ENCODE measurements at places on chromosomes 12 and 14.

DNA sequence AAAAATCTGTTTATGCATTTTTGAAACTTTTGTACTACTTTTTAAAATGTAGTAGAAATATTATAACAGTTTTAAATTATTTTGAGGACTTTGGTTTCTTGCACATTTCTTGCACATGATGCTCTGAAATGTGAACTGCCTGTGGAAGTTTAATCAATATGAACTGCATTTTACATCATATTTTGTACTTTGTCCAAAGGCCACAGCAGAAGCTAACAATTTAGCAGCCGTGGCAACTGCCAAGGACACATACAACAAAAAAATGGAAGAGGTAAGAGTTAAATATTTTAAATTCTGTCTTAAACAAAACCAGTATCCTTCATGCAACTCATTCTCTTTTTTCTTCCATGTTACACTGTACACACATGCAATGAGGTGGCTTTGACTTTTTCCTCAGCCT is 45.1 kb downstream of the SAV1 start:
- no peaks in the 10 kb centered on the region for H3K27me3 ChIP-seq
- H3K36me3 ChIP-seq, result no peaks in the 10 kb centered on the region
- DNase-seq, result no peak
- H3K4me1 ChIP-seq, result no peaks in the 10 kb centered on the region
- H3K27ac ChIP-seq, result no peak overlapping the region

- no peaks in the 10 kb centered on the region for H3K36me3 ChIP-seq
- H3K4me1 ChIP-seq, result peaks cover 6% of the 10 kb centered on the region
- no peak for DNase-seq
- H3K27ac ChIP-seq, result no peak overlapping the region
Measured at GRCh38 chr12:124881123-124881522, 17.5 kb upstream of the SCARB1 start.

- no peaks in the 10 kb centered on the region for H3K27me3 ChIP-seq
- no peak for DNase-seq
- H3K36me3 ChIP-seq, result no peaks in the 10 kb centered on the region
- H3K4me3 ChIP-seq, result no peak overlapping the region
- no peak overlapping the region for H3K27ac ChIP-seq
Measured at GRCh38 chr14:61033054-61033453, 52.0 kb downstream of the SLC38A6 start.

GRCh38 chr14:102822311-102822863 is 45.1 kb downstream of the TRAF3 start:
- no peak overlapping the region for H3K27ac ChIP-seq
- DNase-seq, result no peak
- H3K27me3 ChIP-seq, result no peaks in the 10 kb centered on the region
- H3K4me1 ChIP-seq, result peaks cover 28% of the 10 kb centered on the region

GRCh38 chr12:93121729-93122488 is 192.8 kb upstream of the EEA1 start:
- H3K27ac ChIP-seq, result no peak overlapping the region
- H3K4me1 ChIP-seq, result no peaks in the 10 kb centered on the region
- no peaks in the 10 kb centered on the region for H3K36me3 ChIP-seq
- no peaks in the 10 kb centered on the region for H3K27me3 ChIP-seq
- no peak for DNase-seq

DNA sequence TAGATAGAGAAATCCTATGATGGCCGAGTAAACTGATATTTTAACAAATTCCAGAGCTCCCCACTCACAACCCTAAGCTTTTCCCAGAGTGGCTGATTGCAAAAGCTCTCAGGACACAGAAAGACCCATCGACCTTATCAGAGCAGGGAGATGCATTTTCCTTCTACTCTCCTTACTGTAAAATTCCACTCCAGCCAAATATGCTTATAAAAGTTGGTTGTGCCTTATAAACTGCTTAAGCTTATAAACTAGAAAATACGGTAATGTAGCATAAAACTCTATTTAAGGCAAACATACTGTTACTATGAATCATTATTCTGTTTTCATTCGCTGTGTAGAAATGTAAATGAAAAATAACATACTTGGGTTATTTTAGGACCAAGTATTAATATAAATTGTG is 41.6 kb upstream of the TRHDE start:
- no peak overlapping the region for H3K4me3 ChIP-seq
- no peak for DNase-seq
- no peaks in the 10 kb centered on the region for H3K36me3 ChIP-seq
- H3K27me3 ChIP-seq, result no peaks in the 10 kb centered on the region
- no peaks in the 10 kb centered on the region for H3K4me1 ChIP-seq
- H3K27ac ChIP-seq, result no peak overlapping the region

DNA sequence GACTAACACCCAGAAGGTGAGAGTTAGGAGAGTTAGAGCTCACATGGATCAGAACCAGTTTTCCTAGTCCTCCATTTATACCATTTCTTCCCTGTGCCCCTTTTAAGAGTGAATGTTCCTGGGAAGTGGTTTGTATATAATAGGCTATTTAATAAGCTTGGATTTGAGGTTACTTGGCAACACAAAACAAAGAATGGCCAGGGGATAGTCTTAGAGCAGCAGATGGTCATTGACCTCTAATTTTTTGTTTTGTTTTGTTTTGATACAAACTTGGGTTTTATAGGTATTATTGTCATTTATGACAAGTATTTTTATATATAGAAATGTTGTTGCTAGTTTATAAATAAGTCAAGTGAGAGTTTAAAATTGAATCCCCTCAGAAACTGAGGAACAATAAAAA is 35.8 kb downstream of the VEZT start:
- H3K4me1 ChIP-seq, result no peaks in the 10 kb centered on the region
- H3K27ac ChIP-seq, result no peak overlapping the region
- H3K27me3 ChIP-seq, result no peaks in the 10 kb centered on the region
- H3K4me3 ChIP-seq, result no peak overlapping the region

GRCh38 chr14:66746316-66747006 is 238.5 kb downstream of the GPHN start:
- no peaks in the 10 kb centered on the region for H3K36me3 ChIP-seq
- no peak overlapping the region for H3K27ac ChIP-seq
- no peak overlapping the region for H3K4me3 ChIP-seq
- H3K4me1 ChIP-seq, result no peaks in the 10 kb centered on the region
- peak; percentile 4 for DNase-seq

DNA sequence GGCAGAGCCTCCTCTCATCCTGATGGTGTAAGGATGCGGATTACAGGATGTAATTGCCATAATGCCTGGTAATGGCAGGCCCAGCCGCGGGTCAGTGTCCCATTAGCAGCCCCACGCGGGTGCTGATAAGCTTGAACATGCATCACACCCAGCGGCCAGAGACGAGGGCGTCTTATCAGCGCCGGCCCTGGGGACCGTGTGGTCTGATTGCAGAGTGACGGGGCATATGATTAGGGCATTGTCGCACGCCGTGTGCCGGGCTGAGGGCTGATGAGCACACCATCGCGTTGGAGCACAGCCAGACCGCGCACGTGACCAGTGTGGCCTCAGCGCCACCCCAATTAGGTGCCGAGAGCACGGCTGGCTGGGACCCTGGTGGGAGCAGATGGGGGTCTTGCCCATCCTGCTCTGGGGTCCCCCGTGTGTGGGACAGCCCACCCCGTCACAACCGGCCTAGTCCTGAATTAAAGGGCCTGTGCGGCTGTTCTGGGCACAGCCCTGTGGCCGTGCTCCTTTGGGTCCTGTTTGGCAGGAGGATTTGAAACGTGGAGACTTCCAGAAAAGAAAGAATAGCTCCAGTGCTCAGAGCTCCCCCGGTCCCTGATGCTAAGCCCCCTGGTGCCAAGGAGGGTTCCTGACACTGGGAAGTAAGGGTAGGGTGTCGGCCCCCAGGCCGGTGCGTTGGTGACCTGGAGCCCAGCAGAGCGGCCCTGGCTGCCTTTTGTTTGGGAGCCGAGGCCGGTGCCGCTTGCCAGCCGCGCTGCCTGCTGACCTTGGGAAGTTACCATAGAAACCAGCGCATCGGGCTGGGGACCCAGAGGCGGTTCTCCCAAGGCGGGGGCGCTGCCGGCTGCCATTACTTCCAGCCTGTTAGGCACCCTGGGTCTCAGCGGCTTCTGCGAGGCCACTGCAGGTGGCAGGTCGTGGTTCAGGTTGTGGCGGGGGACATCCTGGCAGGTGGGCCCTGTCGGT is 20.7 kb downstream of the KIF26A start:
- H3K36me3 ChIP-seq, result peaks cover 5% of the 10 kb centered on the region
- no peak overlapping the region for H3K27ac ChIP-seq
- H3K27me3 ChIP-seq, result no peaks in the 10 kb centered on the region
- no peak overlapping the region for H3K4me3 ChIP-seq

GRCh38 chr12:94954029-94954685 is 49.3 kb downstream of the NDUFA12 start:
- DNase-seq, result no peak
- H3K36me3 ChIP-seq, result no peaks in the 10 kb centered on the region
- no peak overlapping the region for H3K27ac ChIP-seq
- H3K4me3 ChIP-seq, result no peak overlapping the region
- H3K4me1 ChIP-seq, result peaks cover 5% of the 10 kb centered on the region

Data from neuronal stem cell (in vitro differentiated cells).